ENCODE measurements at places on chromosomes 1 and 21.

DNA sequence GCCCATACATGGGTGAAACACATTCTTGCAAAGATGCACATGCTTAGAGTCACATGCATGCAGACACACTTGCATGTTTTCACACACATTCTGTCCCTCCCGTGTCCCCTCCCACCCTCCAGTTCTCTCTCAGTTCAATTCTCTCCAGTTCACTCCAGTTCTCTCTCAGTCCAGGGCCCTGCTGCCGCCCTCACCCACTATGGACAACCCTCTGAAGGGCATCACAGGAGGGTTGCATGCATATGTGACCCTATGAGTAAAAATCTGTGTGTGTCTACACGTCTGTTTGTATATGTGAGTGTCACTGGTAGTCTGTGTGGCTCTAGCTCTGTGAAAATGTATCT, 21.8 kb upstream of the ADGRB2 start:
- no peak for DNase-seq

- DNase-seq = no peak
Observed at GRCh38 chr21:31938330-31939301, 65.8 kb downstream of the HUNK start.

- no peak for DNase-seq
Observed at GRCh38 chr1:154835531-154836324, 34.4 kb downstream of the KCNN3 start.

DNA sequence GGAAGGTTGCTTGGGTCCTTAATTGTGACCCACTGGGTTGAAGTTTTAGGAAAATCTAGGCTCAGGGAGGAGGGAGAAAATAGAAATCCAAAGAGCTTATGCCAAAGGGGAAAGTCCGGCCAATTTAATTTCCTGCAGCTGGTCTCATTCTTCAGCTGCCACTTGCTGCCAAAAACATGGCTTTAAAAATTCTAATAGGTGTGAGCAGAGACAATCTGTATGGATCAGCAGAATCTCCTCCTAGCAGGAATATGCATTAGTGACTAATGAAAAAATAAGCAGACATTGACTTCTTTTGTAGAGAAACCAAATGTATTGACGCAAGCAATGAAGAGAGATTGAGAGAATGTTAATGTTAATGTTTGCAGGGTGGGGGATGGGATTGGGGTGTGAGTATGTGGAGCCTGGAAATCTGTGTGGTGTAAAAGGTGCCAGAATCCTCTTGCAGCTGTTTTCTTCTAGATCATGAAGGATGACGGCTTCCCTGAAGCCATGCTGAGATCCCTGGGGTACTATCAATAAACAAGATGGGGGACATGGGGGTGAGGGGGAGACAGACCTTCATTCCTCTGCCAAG, 35.3 kb downstream of the VWA5B1 start:
- no peak for DNase-seq

Measured in HT-29 (cell line).